Fibroblast of lung (primary cell): ENCODE measurements at places on chromosomes 1 and 21.
A peak's percentile ranks its signal among the peaks of the same experiment; 100 is the strongest.

- DNase-seq: no peak
Observed at GRCh38 chr1:37845786-37846185, 13.6 kb downstream of the MTF1 start.

- DNase-seq: peak; percentile 98
Observed at GRCh38 chr1:207823880-207824566, 72.2 kb downstream of the CD46 start.

- peak; percentile 15 for DNase-seq
Observed at GRCh38 chr1:109466452-109467300, at the start of gene SYPL2. Gene SYPL2, plus strand, starts transcription at chr1:109466546. Its CDS starts 298 bp downstream, at chr1:109466844.

- DNase-seq: no peak
Observed at GRCh38 chr1:41242342-41243078, 404 bp upstream of the SCMH1 start.

GRCh38 chr1:8409606-8410005, 91.7 kb downstream of the SLC45A1 start:
- no peak for DNase-seq

- DNase-seq: no peak
Observed at GRCh38 chr1:65538664-65539063, 118.2 kb downstream of the LEPR start.

- DNase-seq: peak; percentile 11
Observed at GRCh38 chr1:198417039-198417438, 123.4 kb downstream of the ATP6V1G3 start.

- DNase-seq: no peak
Observed at GRCh38 chr1:185920602-185921001, 186.4 kb downstream of the HMCN1 start.

DNA sequence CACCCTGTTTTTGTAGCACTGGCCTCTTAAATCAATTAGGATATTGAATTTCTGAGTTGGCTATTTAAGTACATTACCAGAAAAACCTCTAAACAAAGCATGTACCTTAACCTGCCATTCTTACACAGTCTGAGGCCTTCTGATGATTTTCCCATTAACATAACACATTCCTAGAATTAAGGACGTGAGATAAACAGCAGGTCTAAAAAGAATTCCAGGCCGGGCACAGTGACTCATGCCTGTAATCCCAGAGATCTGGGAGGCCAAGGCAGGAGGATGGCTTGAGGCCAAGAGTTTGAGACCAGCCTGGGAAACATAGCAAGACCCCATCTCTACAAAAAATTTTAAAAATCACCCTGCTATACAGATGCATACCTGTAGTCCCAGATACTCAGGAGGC, 18.0 kb upstream of the LRRC8D start:
- no peak for DNase-seq

DNA sequence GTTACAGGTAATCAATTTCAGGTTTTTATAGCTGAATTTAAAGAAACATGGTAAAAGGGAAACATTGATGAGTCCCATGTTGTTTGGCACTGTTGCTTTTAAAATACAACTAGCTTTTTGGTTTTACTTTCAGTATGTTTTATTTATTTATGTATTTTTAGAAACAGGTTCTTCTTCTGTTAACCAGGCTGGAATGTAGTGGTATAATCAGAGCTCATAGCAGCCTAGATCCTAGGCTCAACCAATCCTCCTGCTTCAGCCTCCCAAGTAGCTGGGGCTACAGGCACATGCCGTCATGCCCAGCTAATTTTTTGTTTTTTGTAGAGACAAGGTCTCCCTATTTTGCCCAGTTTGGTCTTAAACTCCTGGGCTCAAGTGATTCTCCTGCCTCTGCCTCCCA, 50.4 kb downstream of the CTTNBP2NL start:
- DNase-seq: peak; percentile 36

- DNase-seq: no peak
Observed at GRCh38 chr1:168127503-168127902, 9.2 kb downstream of the GPR161 start.
